ENCODE measurements at places on chromosomes 5 and 9.

DNA sequence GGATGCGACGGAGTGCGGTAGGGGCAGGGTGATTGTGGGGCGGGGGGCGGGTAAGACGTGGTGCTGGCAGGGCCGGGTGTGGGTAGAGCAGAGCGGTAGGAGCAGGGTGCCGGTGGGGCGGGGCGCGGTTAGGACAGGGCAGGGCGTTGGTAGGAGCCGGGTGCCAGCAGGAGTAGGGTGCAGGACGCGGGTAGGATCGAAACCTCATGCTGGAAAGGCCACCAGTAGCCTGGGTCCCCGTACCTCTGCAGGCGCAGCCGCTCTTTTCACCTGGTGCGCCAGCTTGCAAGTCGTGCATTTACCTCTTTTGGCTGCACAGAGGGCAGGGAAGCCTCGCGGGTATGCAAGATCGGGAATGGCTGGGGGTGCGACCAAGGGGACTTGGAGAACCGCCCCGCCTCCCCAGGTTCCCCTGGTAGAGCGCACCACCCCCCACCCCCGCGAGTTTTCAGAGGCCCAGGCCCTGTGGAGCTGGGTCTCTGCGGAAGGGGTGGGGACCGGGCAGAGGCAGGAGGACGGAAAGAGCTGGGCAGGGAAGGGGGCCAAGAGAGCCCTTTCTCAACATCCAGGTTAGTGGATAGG is 104.8 kb upstream of the SIMC1 start:
- no peak for DNase-seq

DNA sequence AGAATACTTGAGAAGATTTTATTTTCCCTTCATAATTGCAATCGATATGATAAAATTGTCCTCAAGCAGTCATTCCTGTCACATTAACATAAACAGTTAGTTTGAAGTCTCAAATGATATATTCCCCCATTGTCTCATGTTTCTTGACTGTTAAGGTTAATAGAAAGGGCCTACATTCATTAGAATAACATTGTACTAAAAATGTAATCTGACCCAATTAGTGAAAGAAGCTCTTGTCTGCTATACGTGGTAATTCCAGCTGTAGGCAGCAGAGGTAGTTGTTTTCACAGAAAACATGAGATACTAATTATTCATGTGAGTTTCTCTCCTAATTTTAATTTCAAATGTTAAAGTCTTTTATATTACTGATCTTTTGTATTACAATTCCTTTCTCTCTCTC is 25.9 kb upstream of the AP3B1 start:
- peak; percentile 55 for DNase-seq

DNA sequence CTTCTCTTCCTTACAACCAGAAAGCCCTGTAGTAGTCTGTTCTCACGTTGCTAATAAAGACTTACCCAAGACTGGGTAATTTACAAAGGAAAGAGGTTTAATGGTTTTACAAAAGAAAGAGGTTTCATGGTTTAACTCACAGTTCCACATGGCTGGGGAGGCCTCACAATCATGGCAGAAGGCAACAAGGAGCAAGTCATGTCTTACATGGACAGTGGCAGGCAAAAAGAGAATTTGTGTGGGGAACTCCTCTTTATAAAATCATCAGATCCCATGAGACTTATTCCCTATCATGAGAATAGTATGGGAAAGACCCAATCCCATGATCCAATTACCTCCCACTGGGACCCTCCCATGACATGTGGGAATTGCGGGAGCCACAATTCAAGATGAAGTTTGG is 164.9 kb downstream of the NR3C1 start:
- DNase-seq = no peak

GRCh38 chr5:129377504-129377903 is 82.6 kb upstream of the ADAMTS19 start:
- no peak for DNase-seq

DNA sequence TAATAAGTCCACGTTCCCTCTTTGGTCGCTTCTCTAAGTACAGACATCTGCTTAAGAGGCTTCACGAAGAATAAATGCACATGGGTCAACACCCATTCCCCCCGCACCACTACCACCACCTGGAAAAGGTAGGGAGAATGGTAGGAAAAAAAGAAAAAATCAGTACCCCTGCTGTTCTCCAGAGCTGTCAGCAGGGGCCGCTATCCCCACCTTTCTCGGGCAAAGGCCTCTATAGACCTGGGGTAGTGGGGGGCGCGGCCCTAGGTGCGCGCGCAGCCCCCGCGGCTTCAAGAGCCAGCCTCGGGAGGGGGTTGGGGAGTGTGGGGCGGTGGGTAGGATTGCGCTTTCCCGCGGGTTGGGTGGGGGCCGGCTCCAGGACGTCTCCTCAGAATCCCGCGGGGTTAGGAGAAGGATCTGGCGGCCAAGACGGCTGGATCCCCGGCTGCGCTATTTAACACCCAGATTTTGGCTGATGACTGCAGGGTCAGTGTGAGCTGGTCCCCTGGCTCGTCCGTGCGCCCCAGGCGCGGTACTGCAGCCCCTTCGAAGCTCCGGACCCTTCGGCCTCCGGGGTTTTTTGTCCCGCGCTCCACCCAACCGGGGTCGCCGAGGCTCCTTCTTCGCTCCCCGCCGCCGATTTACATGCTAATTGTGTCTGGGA is 1.6 kb upstream of the SEMA6A start:
- peak; percentile 60 for DNase-seq
